ENCODE measurements at places on chromosomes 16 and 17. TPM values are rescaled to one million over a fixed set of nuclear protein-coding genes. Genes with fewer than 3 reads are reported as not detected.

GRCh38 chr17:67378454-67379250, 1.6 kb downstream of the PITPNC1 start:
- DNase-seq = peak; percentile 68

DNA sequence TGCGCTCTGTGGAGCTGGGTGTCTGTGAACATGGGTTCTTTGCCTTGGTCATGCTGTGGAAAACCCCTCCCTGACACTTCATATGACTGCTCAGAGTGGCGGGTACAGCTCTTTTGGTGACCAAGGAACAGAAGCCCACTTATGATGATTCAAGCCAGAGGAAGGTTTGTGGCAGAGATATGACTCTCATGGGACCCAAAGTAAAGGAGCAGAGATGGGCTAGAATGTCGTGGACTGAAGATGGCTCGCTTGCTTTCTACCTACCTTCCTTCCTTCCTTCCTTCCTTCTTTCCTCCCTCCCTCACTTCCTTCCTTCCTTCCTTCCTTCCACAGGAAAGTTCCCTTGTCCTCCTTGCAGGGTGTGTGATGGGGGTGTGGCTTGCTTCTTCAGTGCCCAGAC, 169.7 kb upstream of the IRX3 start:
- DNase-seq = no peak

- no peak for DNase-seq
Measured at GRCh38 chr16:22857296-22858025, 43.5 kb downstream of the HS3ST2 start.

- no peak for DNase-seq
Measured at GRCh38 chr16:80964351-80964750, 42.3 kb downstream of the CMC2 start.

- no peak for DNase-seq
Measured at GRCh38 chr16:65274566-65274965, 152.7 kb upstream of the CDH11 start.

DNA sequence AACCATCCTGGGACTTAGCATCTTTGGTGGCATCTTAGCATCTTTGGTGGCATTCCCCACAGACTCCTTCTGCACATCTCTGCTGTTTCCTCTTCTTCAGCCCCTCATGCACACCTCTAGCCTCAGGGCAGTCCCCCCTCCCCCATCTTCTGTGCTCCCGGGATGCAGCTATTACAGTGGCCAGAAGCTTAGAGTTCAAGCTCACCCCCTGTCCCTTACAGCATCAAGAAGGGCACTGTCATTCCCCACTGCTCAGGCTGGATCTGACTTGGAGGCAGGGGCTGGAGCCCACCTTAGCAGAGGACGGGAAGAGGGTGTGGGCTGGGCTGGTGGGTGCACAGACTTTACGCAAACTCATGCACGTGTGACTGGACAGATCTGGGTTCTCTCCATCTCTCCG, 650 bp downstream of the EPN3 start:
- DNase-seq = no peak

DNA sequence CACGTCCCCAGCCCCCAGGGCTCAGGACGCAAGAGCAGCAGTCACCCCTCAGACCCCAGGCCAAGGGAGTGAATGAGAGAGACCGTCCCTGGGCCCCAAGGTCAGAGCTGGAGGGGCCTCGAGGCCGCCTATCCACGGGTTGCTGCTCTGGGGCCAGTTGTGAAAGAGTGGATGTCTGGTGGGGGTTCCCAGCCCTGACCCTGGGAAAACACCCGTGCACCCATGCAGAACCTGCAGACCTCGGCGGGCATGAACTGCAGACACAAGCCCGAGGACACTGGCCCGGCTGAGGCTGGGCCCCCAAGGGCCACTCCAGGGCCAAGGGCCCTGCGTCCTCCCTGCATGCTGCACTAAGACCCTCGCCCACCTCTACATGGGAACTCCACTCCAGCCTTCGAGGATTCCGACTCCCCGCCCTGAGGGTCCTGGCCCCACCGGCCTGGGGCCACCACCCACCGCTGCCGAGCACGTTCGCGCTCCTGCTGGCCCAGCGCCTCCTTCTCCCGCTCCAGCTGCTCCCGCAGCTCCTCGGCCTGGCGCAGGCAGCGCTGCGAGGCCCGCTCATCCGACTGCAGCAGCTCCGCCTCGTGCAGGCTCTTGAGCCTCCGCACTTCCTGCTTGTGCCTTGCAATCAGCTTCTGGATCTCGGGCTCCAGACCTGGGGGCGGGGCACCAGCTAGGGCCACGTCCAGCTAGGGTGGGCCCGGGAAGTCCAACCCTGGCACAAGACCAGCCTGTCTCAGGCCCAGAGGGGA, 27.6 kb upstream of the AATK start:
- no peak for DNase-seq

DNA sequence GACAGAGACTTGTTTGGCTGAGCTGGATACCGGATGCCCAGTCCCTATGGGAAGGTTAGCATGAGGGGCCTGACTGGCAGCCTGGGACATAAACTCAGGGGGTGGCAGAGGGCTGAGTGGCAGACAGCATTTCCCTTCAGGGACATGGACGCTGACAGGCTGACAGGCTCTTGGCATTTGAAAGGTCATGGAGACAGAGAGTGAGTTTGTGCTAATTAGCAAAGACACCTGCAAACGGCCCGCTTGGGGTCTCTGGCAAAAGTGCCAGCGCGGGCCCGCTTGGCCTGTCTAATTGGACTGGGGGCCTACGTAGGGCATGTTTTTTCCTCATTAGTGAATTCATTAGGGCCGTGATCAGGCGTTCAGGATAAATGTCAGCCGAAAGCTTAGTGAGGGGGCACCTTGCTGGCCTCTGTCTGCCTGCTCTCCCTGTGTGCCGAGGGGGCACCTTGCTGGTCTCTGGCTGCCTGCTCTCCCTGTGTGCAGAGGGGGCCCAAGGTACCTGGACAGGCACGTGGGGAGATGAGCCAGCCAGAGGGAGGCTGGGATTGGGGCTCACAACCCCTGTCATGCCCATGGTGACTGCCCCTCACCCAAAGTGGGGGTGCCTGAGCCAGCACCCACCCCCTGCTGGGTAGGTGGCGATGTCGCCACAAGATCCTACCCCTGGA, 7.7 kb downstream of the NECAB2 start:
- no peak for DNase-seq

DNA sequence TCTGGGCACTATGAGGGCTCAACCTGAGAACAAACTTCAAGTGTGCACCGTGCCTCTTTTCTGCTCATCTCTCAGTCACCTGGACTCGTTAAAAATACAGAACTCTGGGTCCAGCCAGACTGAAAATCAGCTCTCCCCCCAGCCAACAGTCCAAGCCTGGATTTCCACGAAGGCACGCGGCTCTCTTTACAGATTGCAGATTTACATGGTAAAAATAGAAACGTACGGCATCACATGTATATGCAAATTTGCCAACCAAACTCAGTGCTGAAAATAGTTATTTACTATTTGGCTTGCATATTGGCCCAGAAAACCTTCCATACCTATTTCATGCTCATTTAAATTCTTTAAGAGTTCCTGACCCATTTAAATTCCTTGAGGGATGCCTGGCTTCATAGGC, 315.8 kb downstream of the MAF start:
- DNase-seq = peak; percentile 27

DNA sequence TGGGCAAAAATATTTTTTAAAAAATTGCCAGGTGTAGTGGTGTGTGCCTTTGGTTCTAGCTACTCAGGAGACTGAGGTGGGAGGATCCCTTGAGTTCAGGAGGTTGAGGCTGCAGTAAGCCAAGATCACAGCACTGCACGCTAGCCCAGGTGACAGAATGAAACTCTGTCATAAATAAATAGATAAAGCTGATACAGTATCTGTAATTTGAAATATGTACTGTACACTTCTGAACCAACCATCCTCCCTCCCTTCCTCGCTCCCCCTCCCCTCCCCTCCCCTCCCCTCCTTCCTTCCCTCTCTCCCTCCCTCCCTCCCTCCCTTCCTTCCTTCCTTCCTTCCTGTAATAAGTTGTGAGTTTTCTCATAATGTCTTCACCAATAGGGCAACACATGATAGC, 208.4 kb upstream of the RBFOX1 start:
- DNase-seq = no peak

- no peak for DNase-seq
Measured at GRCh38 chr17:42514867-42515266, 21.2 kb upstream of the NAGLU start.

DNA sequence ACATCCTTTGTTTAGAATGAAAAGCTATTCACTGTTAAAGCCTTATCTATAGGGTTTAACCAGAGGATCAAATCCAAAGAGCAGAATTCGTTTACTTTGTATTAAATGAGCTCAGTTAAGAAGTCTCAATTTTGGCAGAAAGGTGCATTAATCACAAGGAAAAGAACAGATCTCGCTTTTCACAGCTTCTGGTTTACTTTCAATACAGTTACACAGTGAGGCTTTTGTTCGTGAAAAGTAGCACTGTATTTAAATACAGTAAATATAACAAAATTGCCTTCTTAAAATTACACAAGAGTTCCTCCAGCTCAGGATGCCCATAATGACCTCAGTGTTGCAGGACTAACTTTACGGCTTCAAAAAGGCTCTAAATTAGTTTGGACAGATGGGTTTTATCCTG, 669.1 kb upstream of the SALL1 start:
- DNase-seq = no peak

GRCh38 chr16:64150193-64150592, 971.7 kb downstream of the CDH11 start:
- no peak for DNase-seq

DNA sequence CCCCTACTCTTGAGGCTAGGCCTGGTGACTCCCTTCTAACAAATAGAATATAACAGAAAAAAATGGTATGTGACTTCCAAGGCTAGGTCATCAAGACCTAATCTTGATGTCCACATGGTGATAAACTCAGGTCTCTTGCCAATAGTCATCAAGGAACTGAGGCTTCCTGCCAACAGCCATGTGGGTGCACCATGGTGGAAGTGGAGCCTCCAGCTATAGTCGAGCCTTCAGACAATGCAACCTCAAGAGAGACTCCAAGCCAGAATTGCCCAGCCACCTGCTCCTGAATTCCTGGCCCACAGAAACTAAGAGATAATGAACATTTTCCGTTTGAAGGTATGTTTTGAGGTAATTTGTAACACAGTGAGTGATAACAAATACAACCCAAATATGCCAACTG, 55.9 kb upstream of the SREBF1 start:
- DNase-seq = no peak

DNA sequence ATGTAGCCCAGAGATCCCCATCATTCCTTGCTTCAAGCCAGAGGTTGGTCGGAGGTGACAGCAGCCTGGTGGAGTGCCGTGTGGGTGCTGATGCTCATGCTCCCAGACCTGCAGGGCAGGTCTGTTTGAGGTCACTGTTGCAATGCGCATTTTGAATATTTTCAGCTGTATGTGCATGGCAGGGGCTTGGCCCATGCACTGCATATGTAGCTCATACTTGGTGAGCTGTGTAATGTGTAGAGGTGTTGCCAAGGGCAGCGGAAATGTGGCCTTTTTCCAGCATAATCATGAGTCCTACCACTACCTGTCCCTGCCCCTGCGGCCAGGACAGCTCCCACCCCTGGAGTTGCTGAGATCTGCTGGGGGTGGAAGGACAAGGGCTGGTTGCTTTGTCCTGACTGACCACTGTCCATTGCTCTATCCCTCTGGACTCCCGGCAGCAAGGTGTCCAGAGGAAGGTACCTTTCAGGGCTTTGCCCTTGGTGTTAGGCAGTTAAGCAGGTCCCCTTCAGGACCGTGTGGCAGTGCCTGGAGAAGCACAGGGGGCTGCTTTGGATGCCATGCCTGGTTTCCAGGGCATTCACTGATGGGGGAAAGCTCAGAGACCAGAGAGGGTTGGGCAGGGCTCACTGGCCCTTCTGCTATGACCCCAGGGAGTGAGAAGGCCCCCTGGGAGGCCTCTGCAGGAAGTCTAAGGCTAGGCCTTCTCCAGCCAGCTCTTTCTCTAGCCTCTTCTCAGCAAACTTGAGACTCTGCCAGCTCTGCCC, 215.2 kb downstream of the NTN1 start:
- DNase-seq = no peak

- no peak for DNase-seq
Measured at GRCh38 chr16:49504626-49505025, 131.0 kb downstream of the C16orf78 start.

GRCh38 chr17:75315541-75316243, 26.5 kb upstream of the SLC25A19 start:
- no peak for DNase-seq

GRCh38 chr16:69131167-69131838, 1.1 kb downstream of the CHTF8 start:
- DNase-seq = no peak

DNA sequence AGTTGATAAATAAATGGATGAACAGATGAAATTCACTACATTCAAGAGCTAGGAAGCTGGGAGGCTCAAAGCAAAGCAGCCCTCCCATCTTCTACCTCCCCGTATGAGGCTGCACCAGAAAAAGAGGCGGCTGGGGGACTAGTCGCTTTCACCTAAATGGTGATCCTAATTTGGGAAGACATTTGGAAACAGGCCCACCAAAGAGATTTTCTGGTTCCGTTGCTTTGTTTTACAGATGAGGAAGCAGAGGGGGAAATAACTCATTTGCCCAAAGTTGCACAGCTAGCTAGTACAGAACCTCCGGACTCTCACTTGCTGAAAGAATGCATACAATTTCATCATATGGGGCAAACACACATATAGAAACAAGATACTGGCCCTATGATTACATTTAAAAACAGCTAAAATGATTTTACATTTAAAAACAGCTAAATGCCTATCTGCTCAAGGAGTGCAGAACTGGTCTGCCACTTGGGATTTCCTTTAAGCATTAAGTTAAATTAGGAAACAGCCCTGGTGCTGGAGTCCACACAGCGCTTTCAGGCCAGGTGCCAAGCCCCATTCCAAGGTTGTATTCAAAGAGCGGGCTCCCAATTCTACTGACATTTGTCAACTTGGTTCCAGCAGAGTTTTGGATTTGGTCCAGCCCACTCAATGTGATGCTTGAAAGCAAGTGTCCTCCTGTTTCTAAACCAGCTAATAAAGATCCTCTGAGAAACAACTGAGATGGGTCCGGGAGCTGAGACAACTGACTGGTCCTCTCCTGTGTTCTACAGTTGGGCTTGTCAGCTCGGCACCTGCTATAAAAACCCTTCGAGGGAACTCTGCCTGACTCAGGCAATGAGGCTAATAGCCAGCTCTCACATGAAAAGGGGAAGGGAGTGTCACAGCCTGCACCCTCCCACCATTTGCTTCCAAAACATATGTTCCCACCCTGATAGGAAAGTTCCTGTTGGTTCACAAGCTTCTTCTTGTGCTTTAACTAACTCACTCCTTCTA, 11.7 kb downstream of the ERN1 start:
- peak; percentile 33 for DNase-seq

- DNase-seq = no peak
Measured at GRCh38 chr17:57032343-57032742, 52.7 kb upstream of the AKAP1 start.

GRCh38 chr16:30069611-30070462, 4.3 kb downstream of the ALDOA start:
- DNase-seq = peak; percentile 64

- DNase-seq = no peak
Measured at GRCh38 chr17:31511580-31511979, 120.1 kb downstream of the RAB11FIP4 start.

GRCh38 chr17:63435681-63436522, 10.2 kb downstream of the CYB561 start:
- DNase-seq = peak; percentile 36

Gene KRT36
- total RNA-seq = not detected

Gene NPW
- not detected for total RNA-seq

Gene LLGL1
- 21.0 TPM for total RNA-seq

Gene SLC2A4
- 278 TPM for total RNA-seq

Gene LPO
- total RNA-seq = not detected

Gene HS3ST3B1
- 0.20 TPM for total RNA-seq

Gene FBXW10
- 0.52 TPM for total RNA-seq

Gene ST6GALNAC1
- 1.5 TPM for total RNA-seq

Gene PYY
- not detected for total RNA-seq

Gene CLDN7
- not detected for total RNA-seq

Gene KRTAP17-1
- total RNA-seq = not detected

Measured in gastrocnemius medialis (tissue), 4 donors.